Hepatocyte (in vitro differentiated cells): ENCODE measurements at places on chromosomes 1 and 21. TPM values are rescaled to one million over a fixed set of nuclear protein-coding genes. Genes with fewer than 3 reads are reported as not detected.

BGLAP gene
- 0.17 and 0.60 TPM in 2 replicates for total RNA-seq

ERICH3 gene
- 0.12 and 0.47 TPM in 2 replicates for total RNA-seq

FCGR2B gene
- total RNA-seq = 0.52 TPM in 1 of 2 replicates, not detected in the other

RNU1-1 gene
- total RNA-seq = under 0.01 TPM in 2 replicates

TAL1 gene
- 0.08 and 0.13 TPM in 2 replicates for total RNA-seq

HSD3B2 gene
- 3.4 and 7.3 TPM in 2 replicates for total RNA-seq

AIM2 gene
- 0.30 TPM in 1 of 2 replicates, not detected in the other for total RNA-seq

CELF3 gene
- total RNA-seq = 1.2 and 2.1 TPM in 2 replicates

AMY1C gene
- total RNA-seq = not detected in 2 replicates

DNA sequence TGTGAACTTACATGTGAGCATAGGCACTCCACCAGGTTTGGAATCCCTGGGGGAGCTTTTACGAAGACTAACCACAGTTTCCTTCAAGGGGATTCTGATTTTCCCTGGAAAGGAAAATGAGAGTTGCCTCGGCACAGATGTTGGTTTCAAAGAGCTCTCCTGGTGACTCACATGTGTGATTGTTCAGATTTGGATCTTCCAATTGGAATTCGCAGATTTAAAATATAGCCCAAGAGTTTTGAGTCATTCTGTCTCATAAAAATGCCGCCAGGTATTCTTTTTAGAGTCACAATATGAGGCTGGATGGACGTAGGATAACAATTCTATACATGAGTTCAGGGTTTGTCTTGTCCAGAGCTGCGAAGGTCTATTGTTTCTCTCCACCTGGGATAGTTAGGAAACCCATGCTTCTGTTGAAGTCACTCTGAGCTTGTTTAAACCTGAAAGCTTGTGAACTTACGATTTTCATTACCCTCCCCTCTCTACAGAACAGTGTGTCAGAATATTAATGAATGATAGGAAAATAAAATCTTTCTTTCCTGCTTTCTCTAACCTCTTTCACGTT is 64.9 kb downstream of the TGFB2 start:
- DNase-seq = no peak
- no peaks in the 10 kb centered on the region for H3K4me1 ChIP-seq
- no peak overlapping the region for H3K27ac ChIP-seq
- H3K4me3 ChIP-seq = no peak overlapping the region
- H3K36me3 ChIP-seq = no peaks in the 10 kb centered on the region

DNA sequence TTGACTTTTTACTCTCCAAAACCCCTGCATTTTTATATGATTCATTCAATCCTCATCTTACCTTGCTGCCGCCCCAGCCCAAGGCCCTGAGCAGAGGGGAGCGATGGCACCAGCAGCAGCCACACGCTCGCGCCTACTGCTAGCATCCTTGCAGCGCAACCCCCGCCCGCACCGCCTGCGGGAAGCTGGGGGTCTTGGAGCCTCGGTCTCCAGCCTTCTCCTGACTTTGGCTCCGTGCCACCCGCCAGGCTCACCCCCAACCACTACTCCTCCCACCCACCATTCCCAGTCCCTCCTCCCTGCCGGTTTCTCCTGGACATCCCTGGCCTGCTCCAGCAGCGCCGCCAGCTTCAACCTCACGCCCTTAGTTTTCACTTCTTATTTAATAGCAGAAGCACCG is 76.6 kb downstream of the RPE65 start:
- no peak for DNase-seq
- no peak overlapping the region for H3K27ac ChIP-seq
- no peaks in the 10 kb centered on the region for H3K27me3 ChIP-seq
- no peaks in the 10 kb centered on the region for H3K36me3 ChIP-seq
- no peaks in the 10 kb centered on the region for H3K4me1 ChIP-seq
- no peak overlapping the region for H3K4me3 ChIP-seq

DNA sequence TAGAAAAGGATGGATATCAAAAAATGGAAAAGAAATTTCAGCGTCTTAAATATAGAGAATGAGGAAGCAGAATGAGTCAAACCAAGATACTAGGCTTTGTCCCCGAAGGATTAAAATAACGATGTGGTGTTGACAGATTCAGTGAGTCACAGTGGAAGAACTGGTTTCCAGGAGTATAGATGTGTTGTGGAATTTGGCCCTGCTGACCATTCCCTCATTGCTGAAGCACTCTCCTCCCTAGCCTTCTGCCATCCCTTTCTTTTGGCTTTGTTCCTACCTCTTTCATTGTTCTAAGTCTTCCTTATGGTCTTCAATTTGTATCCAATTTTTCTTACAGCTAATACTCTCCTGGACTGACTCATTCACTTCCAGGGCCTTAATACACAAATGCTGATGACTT is 23.1 kb upstream of the USP25 start:
- H3K4me3 ChIP-seq = no peak overlapping the region
- peaks cover 14% of the 10 kb centered on the region for H3K4me1 ChIP-seq
- DNase-seq = peak; percentile 71

- no peak overlapping the region for H3K4me3 ChIP-seq
- H3K4me1 ChIP-seq = no peaks in the 10 kb centered on the region
- H3K27ac ChIP-seq = no peak overlapping the region
- H3K27me3 ChIP-seq = peaks cover 17% of the 10 kb centered on the region
- H3K36me3 ChIP-seq = no peaks in the 10 kb centered on the region
Measured at GRCh38 chr1:110627764-110628163, 21.6 kb upstream of the KCNA2 start.

- DNase-seq = no peak
- H3K27ac ChIP-seq = no peak overlapping the region
- no peaks in the 10 kb centered on the region for H3K4me1 ChIP-seq
Measured at GRCh38 chr1:90162216-90162615, 167.3 kb downstream of the ZNF326 start.

DNA sequence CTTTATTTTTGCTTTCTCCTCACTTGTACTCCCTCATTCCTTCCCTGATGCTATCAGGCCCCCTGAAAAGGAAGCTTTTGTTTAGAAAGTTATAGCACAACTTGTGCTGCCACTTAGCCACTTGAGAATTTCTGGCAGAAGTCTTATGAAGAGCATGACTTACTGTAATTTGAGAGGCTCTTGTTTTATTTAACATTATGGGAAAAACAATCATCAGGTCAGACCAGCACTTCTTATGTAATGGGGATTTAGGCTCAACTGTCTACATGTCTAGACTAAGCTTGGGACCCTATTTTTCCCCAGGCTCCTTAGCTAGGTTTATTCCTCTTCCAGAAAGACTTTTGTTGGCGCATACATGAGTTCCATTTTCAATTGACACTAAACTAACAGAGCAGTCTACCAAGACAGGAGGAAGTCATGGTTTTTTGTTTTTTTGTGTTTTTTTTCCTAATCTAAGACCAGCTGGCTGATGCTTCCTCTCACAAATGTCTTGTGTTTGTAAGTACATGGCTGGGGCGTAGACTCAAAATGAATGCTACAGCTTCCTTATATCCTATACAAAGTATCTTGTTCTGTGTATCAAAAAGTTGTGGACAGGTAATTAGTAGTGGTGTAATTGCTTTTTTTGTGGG is 31.5 kb downstream of the TNFSF4 start:
- no peak for DNase-seq
- H3K36me3 ChIP-seq = no peaks in the 10 kb centered on the region
- no peak overlapping the region for H3K4me3 ChIP-seq
- no peaks in the 10 kb centered on the region for H3K4me1 ChIP-seq
- no peak overlapping the region for H3K27ac ChIP-seq

DNA sequence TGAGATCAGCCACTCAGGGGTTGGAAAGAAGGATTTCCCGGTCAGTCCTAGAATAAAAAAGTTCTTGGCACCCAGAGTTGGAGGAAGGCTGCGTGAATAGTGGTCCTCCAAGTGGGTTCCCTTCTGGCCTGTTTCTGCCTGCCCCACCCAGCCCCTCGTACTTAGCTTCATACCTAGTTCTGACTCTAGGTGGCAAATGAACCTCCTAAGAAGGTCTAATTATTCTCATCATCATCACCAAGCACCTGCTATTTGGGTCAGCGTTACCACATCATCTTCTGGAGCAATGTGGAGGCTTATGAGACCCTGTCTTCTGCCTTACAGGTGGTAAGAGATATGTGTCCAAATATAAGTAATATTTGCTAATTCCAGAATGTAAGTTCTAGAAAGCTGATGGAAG is 35.9 kb upstream of the NFASC start:
- no peak overlapping the region for H3K27ac ChIP-seq
- H3K36me3 ChIP-seq = no peaks in the 10 kb centered on the region
- no peak overlapping the region for H3K4me3 ChIP-seq
- peaks cover 39% of the 10 kb centered on the region for H3K27me3 ChIP-seq

DNA sequence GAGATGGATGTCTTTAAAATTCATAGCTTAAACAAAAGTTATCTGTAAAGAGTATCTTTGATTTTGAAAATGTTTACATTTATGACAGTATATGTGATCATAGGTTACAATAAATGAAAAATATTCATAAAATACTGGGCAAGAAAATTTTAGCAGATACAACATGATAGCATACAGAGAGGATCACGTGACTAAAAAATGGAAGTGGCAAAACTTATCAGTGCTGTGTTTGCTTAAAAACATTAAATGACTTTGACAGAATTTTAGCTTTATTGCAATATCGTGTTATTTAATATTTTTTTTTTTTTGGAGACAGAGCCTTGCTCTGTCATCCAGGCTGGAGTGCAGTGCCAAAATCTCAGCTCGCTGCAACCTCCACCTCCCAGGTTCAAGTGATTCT is 2294.1 kb downstream of the NCAM2 start:
- H3K4me1 ChIP-seq = no peaks in the 10 kb centered on the region
- no peak overlapping the region for H3K27ac ChIP-seq
- no peak for DNase-seq
- no peaks in the 10 kb centered on the region for H3K27me3 ChIP-seq
- H3K4me3 ChIP-seq = no peak overlapping the region

GRCh38 chr1:167602840-167603239 is 27.2 kb upstream of the RCSD1 start:
- no peak for DNase-seq
- H3K4me3 ChIP-seq = no peak overlapping the region
- peaks cover 9% of the 10 kb centered on the region for H3K4me1 ChIP-seq
- H3K27me3 ChIP-seq = no peaks in the 10 kb centered on the region

- no peaks in the 10 kb centered on the region for H3K36me3 ChIP-seq
- no peaks in the 10 kb centered on the region for H3K27me3 ChIP-seq
- H3K27ac ChIP-seq = no peak overlapping the region
Measured at GRCh38 chr1:117068580-117068979, 8.5 kb downstream of the TTF2 start.

DNA sequence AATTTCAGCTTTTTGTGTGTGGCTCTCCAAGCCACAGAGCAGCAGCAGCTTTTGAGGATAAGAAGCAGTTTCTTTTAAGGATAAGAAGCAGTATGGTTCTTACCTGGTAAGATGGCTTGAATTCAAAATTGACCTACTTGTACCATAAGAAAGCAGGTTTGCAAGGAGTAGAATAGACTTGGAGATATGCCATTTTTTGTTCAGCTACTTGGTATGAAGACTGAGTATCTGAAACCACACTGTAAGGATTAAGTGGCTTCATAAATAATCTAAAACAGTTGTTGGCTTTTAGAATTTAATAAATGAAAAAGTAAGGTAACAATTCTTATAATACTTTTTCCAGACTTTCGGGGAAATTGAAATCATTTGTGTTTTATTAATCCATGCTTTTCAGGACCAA is 74.2 kb downstream of the ATF6 start:
- no peaks in the 10 kb centered on the region for H3K36me3 ChIP-seq
- H3K27me3 ChIP-seq = no peaks in the 10 kb centered on the region
- no peaks in the 10 kb centered on the region for H3K4me1 ChIP-seq
- H3K27ac ChIP-seq = no peak overlapping the region
- H3K4me3 ChIP-seq = no peak overlapping the region

DNA sequence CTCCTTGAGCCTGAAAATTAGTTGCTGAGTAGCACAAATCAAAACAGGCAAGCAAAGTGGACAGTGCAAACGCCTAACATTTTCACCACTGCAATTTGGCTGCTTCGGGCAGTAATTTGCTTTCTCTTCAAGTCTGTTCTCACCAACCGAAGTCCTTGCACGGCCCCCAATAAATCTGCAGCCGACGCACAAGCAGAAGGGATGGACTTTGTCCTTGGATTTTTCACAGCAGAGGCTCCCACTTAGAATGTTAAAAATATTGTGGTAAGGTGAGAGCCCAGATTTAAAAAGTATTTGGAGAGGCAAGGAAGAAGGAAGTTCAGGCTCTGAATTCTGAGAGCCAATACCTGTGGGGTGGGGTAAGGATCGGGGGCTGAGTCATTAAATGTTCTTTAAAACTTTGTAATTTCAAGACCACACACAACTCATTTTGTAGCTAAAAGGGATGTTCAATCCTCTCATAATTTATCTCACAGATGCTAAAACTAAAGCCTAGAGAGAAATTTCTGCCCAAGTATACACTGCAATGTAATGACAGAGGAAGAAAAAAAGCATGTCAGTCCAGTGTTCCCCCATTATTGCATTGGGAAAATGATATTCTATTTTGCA is 6.2 kb downstream of the CD247 start:
- no peak overlapping the region for H3K4me3 ChIP-seq
- H3K36me3 ChIP-seq = no peaks in the 10 kb centered on the region
- no peak for DNase-seq
- H3K27ac ChIP-seq = no peak overlapping the region
- H3K4me1 ChIP-seq = peaks cover 5% of the 10 kb centered on the region
- H3K27me3 ChIP-seq = no peaks in the 10 kb centered on the region

- no peak overlapping the region for H3K4me3 ChIP-seq
- H3K27ac ChIP-seq = no peak overlapping the region
- H3K27me3 ChIP-seq = no peaks in the 10 kb centered on the region
- H3K4me1 ChIP-seq = no peaks in the 10 kb centered on the region
- H3K36me3 ChIP-seq = no peaks in the 10 kb centered on the region
- no peak for DNase-seq
Measured at GRCh38 chr1:78277253-78277652, 213.5 kb upstream of the PTGFR start.

DNA sequence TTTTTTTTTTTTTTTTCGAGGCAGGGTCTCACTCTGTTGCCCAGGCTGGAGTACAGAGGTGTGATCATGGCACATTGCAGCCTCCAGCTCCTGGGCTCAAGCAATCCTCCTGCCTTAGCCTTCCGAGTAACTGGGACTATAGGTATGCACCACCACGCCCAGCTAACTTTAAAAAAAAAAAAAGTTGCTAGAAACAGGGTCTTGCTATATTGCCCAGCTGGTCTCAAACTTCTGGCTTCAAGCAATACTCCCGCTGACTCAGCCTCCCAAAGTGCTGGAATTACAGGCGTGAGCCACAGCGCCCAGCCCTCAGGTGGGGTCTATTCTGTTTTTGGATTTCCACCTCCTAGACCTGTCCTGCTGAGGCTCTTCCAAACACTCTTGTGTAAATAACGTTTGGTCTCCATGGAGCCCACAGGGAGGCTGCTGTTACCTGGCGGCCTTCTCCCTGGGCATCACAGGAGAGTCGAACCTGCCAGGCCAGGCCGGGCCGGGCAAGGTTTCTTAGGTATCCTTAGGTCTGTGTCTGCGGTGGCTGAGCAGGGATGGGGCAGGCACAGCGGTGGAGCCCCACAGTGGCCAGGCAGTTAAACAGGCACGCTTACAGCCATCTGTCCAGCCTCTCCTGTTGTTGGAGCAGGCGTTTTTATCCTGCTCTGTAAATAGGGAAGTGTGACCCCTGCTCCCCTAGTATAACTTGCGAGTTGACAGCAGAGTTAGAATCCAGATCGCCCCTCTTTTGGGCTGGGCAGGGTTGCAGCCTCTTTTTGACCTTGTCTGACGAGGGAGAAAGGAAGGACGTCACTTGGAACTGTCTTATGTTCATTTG is 18.8 kb downstream of the PLEKHM2 start:
- no peaks in the 10 kb centered on the region for H3K27me3 ChIP-seq
- H3K4me1 ChIP-seq = peaks cover 14% of the 10 kb centered on the region
- H3K36me3 ChIP-seq = no peaks in the 10 kb centered on the region
- no peak overlapping the region for H3K4me3 ChIP-seq

GRCh38 chr1:114137497-114137896 is 16.2 kb downstream of the SYT6 start:
- no peak overlapping the region for H3K4me3 ChIP-seq
- no peaks in the 10 kb centered on the region for H3K36me3 ChIP-seq
- H3K27ac ChIP-seq = no peak overlapping the region
- no peak for DNase-seq
- peaks cover 3% of the 10 kb centered on the region for H3K4me1 ChIP-seq
